ENCODE measurements at places on chromosomes 13 and 19. TPM values are rescaled to one million over a fixed set of nuclear protein-coding genes. Genes with fewer than 3 reads are reported as not detected.
A peak's percentile ranks its signal among the peaks of the same experiment; 100 is the strongest.

DNA sequence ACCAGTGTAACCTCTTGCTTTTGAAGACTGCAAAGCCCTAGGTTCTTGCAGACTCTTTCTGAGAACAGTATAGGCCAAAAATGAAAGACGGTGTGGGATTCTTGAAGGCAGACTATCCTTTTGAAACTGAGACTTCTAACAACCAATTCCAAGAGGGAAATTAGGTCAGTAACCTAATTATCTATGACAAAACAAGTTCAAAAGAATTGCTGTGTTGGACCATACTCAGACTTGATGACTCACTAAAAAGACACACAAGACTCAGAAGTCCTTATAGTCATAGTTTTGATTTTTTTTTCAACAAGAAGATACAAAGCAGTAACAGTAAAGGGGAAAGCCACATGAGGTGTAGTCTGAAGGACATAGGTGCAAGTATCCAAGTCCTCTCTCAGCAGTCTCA is 624.0 kb upstream of the GPC6 start:
- H3K27me3 ChIP-seq = no peaks in the 10 kb centered on the region
- H3K4me1 ChIP-seq = no peaks in the 10 kb centered on the region
- DNase-seq = no peak
- no peak overlapping the region for H3K4me3 ChIP-seq

GRCh38 chr19:441213-441836 is 19.5 kb downstream of the SHC2 start:
- no peaks in the 10 kb centered on the region for H3K4me1 ChIP-seq
- no peak overlapping the region for H3K4me3 ChIP-seq
- H3K36me3 ChIP-seq = no peaks in the 10 kb centered on the region
- no peaks in the 10 kb centered on the region for H3K27me3 ChIP-seq
- no peak for DNase-seq
- H3K27ac ChIP-seq = no peak overlapping the region

DNA sequence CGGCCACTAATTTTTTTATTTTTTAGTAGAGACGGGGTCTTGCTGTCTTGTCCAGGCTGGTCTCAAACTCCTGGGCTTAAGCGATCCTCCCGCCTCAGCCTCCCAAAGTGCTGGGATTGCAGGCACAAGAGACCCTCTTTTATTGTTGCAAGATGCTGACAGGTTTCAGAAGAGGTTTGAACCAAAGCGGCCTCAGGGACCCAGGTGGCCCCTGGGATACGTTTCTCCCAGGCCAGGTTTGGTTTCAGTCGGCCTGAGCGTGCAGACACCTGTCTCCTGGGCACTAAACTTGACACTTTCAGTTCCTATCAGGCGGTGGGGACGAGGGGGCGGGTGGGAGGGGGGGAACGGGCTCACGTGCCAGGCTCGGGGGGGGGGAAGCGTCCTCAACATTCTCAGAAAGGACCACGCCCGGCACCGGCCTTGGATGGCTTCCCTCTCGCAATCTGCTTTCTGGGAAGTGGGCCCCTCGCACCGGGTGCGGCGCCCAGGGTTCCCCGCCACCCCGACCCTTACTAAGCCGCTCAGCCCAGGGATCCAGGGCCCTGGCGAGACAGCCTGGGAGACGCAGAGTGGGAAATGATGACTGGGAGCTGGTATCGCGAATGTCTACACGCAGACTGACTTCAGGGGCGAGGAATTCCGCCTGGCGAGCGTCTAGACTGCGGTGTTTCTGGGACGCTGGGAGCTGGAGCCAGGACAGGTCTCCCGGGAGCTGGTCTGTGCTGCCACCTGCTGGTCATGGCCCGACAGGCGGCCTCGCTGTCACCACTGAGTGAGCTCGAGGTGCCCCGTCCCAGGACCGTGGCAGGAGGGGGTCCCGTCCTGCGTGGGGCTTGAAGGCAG is 91.6 kb downstream of the GNG7 start:
- H3K36me3 ChIP-seq = no peaks in the 10 kb centered on the region
- peak overlapping the region; percentile 59 for H3K4me3 ChIP-seq
- H3K4me1 ChIP-seq = no peaks in the 10 kb centered on the region
- no peaks in the 10 kb centered on the region for H3K27me3 ChIP-seq
- DNase-seq = peak; percentile 91
- H3K27ac ChIP-seq = peak overlapping the region; percentile 82

DNA sequence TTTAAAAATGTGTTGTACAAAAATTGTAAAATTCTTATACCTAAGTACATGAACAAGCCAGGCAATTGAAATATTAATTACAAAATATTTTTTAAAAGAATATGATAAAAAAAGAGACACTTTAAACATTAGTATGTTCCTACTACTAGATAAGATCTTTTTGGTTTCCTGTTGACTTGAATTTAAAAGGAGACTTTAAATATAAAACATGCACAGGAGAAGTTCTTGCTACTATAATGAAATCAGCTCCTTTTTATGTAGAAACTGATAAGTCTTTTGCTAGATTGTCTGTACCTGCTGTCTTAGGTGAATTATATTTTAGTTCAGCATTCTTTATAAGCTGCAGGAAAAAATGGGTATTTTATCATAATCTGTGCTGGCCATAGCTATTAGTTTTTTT is 140.2 kb downstream of the TNFSF13B start:
- no peaks in the 10 kb centered on the region for H3K27me3 ChIP-seq
- no peak for DNase-seq
- no peaks in the 10 kb centered on the region for H3K36me3 ChIP-seq
- H3K4me1 ChIP-seq = no peaks in the 10 kb centered on the region

GRCh38 chr19:51811344-51811743 is 16.4 kb downstream of the FPR3 start:
- no peak overlapping the region for H3K27ac ChIP-seq
- peaks cover 13% of the 10 kb centered on the region for H3K4me1 ChIP-seq
- no peaks in the 10 kb centered on the region for H3K36me3 ChIP-seq
- no peaks in the 10 kb centered on the region for H3K27me3 ChIP-seq
- DNase-seq = peak; percentile 34

GRCh38 chr13:77811981-77812380 is 106.7 kb downstream of the EDNRB start:
- no peaks in the 10 kb centered on the region for H3K4me1 ChIP-seq
- no peak overlapping the region for H3K27ac ChIP-seq
- no peaks in the 10 kb centered on the region for H3K36me3 ChIP-seq
- no peak for DNase-seq

DNA sequence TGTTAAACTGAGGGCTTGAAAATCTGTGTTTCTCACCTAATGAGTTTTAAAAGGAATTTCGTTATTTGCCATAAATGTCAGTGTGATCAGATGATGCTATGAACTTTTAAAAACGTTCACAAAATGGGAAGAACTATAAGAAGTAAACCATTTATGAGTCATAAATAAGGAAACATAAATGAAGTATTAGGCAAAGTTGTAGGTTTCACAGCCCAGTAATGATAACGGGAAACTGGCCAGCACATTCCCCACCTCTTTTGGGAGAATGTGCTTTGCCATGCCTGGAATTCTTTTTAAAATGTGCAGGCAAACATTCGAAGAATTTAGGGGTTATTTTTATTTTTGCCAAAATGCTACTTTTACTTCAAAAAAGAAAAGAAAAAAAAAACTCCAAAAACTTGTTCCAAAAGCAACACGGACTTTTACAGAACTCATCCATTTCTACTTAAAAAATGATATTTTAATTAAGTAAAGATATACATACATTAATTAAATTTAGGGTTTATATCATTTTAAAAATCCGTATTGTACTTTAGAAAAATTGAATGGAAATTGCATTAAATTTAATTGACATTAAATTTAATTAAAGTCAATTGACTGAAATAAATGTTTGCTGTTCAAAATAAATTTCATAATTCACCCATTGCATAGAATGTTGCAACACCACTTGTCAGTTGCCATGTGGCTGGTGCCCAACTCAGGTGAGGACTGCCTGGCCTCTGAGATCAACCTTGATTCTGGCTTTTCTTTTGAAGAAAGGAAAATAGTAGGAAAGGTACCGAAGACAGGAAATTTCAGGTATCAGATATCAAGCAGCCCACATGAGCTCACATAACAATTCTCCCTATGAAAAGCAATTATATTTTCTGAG is 1198.5 kb downstream of the EFNB2 start:
- no peak overlapping the region for H3K27ac ChIP-seq
- H3K36me3 ChIP-seq = no peaks in the 10 kb centered on the region
- no peak overlapping the region for H3K4me3 ChIP-seq
- no peaks in the 10 kb centered on the region for H3K27me3 ChIP-seq
- H3K4me1 ChIP-seq = no peaks in the 10 kb centered on the region

DNA sequence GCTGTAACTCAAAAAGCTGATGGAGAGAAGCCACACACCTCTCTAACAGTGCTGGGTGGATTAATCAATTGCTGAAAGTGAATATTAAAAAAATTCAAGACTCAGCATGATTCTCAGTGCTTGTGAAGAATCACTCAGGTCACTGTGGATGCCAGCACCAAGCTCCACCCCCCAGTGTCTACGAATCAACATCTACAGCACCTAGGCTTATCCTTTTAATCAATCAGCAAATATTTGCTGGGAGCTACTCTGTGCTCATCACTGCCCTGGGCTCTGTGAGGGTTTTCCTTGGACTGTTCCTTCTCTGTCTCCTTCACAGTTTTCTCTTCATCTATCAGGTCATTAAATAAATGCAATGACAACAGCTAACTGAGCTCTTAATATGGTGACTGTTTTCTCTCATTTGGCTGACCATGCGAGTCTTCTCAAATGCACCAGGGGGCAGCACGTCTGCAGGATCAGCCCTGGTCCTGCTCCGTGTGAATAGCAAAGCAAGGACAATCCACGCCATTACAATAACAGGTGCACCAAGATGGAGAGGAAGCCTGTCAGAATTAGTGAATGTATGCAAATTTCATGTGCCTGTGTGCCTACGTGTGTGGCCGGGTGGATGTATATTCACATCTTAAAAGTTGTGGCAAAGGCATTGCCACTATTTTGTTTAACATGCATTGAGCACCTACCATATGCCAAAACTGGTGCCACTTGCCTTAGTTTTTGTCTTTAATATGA is 14.6 kb upstream of the C13orf42 start:
- no peaks in the 10 kb centered on the region for H3K36me3 ChIP-seq
- no peak for DNase-seq
- H3K4me3 ChIP-seq = no peak overlapping the region
- H3K27me3 ChIP-seq = no peaks in the 10 kb centered on the region

DNA sequence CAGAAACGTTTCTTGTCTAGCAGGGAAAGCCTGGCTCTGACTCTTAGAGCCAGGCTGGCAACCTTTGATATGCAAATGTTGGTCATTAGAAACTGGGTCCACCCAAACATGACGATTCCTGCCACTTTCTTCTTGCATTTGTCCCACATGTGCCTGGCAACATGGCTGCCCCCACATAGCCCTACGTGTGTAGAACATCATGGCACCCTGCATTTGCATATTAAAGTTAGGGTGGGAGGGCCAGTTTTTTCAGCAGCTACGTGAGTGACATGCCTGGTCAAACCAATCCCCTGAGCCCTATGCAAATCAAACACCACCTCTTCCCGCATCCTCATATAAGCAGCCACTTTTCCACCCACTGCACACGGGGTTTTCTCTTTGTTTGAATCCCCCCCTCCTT is 95.0 kb downstream of the LIG4 start:
- no peaks in the 10 kb centered on the region for H3K27me3 ChIP-seq
- no peak for DNase-seq
- no peaks in the 10 kb centered on the region for H3K4me1 ChIP-seq

Gene ANGPTL4
- 5.7 TPM for total RNA-seq

Gene PSPC1
- total RNA-seq = 25.4 TPM

Gene KLK15
- total RNA-seq = not detected

Gene CEACAM20
- not detected for total RNA-seq

Gene FCER2
- total RNA-seq = not detected

Gene OR2Z1
- not detected for total RNA-seq

Gene TMIGD2
- not detected for total RNA-seq

Gene CDADC1
- total RNA-seq = 10.7 TPM

Gene MAB21L1
- 0.16 TPM for total RNA-seq

Gene LGALS7B
- total RNA-seq = not detected

Gene CD22
- 0.28 TPM for total RNA-seq

Measured in heart left ventricle (tissue), 16 donors.